Activated T-helper 2 cell treated with anti-CD3 and anti-CD28 coated beads, Interferon-gamma antibody, Interleukin-2, Interleukin-4, amounts not matched to agents 10 μg/mL and 5 μg/mL and 100 μg/mL, durations not matched to agents 14 hours and 24 hours and 36 hours (primary cell): ENCODE measurements at places on chromosomes 4 and X. TPM values are rescaled to one million over a fixed set of nuclear protein-coding genes. Genes with fewer than 3 reads are reported as not detected.

- DNase-seq = no peak
Measured at GRCh38 chr4:10100734-10101216, 15.8 kb downstream of the WDR1 start.

- no peak for DNase-seq
Measured at GRCh38 chr4:153465615-153466080, 512 bp upstream of the TMEM131L start.

GRCh38 chrX:25219480-25219879 lies 203.7 kb upstream of the ARX start:
- no peak for DNase-seq

DNA sequence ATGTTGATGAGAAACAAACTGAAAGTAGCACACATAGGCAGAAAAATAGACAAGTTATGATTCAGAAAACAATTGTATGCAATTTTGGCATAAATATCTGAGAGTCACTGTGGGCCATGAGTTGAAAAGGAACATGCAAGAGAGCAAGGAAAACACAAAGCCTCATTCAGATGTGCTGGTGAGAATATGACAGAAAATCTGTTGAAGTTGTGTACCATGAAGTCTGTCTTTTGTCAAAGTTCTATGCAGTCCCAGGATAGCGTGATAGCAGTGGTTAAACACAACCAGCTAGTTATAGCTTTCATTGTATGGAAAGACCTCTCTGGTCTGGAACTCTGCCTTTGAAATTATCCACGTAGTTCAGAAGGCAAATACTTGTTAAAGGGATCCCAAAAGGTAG lies 53.0 kb downstream of the TMEM154 start:
- no peak for DNase-seq

DNA sequence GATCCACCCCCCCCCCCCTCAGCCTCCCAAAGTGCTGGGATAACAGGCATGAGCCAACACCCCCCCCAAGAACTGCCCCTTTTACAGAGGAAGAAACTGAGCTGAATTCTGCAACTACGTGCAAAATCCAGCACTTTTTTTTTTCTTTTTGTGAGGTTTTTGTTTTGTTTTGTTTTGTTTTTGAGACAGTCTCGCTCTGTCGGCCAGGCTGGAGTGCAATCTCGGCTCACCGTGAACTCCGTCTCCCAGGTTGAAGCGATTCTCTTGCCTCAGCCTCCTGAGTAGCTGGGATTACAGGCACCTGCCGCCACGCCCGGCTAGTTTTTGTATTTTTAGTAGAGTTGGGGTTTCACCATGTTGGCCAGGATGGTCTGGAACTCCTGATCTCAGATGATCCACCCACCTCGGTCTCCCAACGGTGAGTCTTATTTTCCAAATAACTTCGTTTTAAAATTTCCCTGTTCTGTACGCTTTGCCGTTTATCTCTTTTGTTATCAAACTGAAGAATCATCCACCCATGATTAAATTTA lies 4.9 kb downstream of the CRLF2 start:
- DNase-seq = no peak

DNA sequence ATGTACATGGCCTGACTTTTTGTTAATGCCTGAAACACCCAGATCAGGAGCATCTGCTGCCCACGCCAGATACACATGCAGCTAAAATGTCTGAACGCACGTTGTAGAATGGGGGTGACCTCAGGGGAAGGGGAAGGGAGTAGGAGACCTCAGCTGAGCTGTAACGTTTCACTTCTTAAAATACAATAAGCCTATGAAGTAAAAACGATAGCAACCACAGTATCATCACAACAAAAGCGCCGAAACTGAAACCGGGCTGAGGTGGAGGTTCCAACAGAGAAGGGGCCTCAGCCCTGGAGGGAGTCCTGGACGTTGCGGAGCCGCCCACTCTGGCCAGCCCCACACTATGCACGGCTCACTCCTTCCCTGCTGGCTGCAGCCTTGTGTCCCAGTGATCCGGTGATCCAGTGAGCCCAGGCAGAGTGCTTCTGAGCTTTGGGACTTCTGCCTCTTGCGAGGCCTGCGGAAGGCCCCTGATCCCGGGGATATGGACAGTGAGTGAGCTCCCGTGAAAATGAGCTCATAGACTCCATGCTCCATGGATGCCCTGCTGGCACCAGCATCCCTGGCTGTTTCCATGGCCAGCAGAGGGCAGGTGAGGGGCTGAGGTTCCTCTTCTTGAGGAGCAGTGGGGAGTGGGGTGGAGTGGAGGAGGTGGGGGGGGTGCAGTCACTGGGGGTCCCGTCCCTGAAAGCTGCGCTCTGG lies 52.0 kb downstream of the HMX1 start:
- DNase-seq = peak; percentile 4

GRCh38 chrX:44342866-44343265 lies 606 bp downstream of the EFHC2 start:
- DNase-seq = no peak

DNA sequence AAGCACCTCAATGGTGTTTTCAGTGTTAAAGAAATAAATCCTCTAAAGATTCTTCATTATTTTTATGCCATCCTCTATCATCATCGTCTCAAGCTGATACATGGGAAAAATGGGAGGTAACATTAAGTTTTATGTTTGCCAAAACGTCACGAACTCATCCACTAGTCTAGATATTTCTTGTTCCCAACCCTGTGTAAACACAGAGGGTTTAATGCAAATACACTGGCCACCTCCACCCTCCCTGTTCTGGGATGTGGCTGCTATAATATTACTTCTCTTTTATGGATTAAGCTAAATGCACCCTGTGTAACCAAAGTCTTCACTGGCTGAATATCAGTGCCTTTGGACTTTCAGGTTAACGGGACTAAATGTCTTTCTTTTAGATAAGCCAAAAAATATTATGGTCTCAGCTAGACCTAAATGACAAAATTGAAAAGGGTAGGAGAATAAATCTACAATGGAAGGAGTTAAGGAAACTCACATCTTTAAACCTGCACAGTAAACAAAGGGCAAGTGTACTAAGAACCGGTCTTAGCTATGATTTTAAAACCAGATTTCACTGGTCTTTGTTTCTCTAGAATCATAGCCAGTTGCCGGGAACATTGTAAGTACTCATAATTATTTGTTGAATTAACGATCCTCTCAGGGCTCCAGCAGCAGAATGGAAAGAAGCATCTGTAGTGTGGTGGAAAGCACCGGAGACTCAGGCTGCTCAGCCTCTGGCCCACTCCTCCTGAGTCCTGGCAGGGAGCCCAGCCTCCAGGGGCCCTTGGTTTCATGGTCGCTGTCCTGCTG lies 103.5 kb upstream of the NOCT start:
- no peak for DNase-seq

DNA sequence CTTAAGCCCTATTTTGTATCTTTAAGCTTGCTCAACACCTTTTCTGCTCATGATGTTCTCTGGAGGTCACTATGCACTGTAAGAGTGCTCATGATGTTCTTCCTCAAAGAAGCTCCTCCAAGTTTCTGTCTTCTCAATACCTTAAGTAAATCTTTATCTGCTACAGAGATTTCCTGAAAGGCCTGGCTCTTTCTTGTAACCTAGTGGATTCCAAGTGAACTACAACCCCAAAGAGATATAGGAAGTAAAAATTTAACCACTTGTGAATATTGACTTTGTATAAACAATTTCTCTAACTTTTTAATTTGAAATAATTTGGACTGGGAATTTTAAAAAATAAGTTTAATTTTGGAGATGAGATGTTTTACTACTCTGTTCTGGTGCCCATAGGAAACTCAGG lies 39.3 kb upstream of the XK start:
- no peak for DNase-seq

DNA sequence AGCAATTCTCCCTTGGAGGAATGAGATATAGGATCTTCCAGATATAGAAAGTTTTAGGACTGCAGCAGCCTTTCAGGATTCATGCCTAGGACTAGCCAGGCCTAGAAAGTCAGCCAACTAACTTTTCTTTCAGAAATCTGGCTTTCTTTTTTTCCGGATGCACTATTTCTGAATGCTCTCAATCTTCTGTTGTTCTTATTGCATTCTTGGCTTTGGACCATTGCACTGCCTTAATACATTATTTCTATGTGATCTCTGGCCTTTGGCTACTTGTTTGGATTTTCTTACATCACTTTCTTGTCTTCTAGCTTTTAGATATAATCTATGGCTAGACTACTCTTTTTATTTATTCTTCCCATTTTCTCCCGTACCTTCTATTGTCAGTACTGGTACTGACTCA lies 813.1 kb upstream of the HTR2C start:
- no peak for DNase-seq

PFKFB1 gene
- 0.25 and 0.50 TPM in 2 replicates for total RNA-seq

SLC26A1 gene
- 0.23 TPM in 1 of 2 replicates, not detected in the other for total RNA-seq

SRPX gene
- total RNA-seq = not detected in 2 replicates

SLC2A9 gene
- 1.3 and 2.4 TPM in 2 replicates for total RNA-seq

SSX4B gene
- not detected in 2 replicates for total RNA-seq

SERTM2 gene
- not detected in 2 replicates for total RNA-seq
